ENCODE measurements at places on chromosomes 7 and 10.
A peak's percentile ranks its signal among the peaks of the same experiment; 100 is the strongest.

GRCh38 chr7:518630-519483, 789 bp downstream of the PDGFA start:
- DNase-seq: peak; percentile 78

DNA sequence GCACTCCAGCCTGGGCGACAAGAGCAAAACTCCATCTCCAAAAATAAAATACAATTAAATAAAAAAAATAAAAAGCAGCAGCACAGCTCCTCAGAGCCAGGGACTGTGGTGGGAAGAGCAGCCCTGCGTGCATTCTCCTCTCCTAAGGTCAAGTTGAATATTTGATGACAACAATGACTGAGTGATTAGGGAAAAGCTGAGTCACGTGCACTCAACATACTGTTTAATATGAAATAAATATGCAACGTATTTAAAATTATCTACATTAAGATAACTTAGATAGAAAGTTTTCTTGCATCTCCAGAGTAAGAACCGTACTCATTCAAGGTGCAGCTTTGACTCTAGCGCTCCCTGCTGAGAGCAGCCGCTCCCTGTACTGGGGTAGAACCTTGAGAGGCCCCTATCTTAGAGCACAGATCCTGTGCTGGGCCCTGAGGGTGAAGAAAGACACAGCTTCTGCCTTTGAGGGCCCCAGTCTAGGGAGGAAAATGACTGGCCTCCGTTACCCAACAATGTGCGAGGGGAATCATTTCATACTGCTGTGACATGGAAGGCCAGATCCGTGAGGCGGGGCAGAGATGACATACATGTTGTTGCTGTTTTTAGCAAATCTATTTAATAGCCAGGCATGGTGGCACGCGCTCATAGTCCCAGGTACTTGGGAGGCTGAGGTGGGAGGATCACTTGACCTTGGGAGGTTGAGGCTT, 81.1 kb downstream of the SVIL start:
- DNase-seq: no peak

- DNase-seq: no peak
Measured at GRCh38 chr7:132206594-132206993, 369.7 kb downstream of the PLXNA4 start.

- DNase-seq: no peak
Measured at GRCh38 chr10:70035531-70035930, 17.1 kb upstream of the MACROH2A2 start.

GRCh38 chr10:96337106-96337505, 21.7 kb downstream of the OPALIN start:
- no peak for DNase-seq

GRCh38 chr10:32318476-32318896, 28.5 kb downstream of the EPC1 start:
- peak; percentile 6 for DNase-seq

GRCh38 chr10:104574838-104575237, 66.3 kb upstream of the SORCS3 start:
- no peak for DNase-seq

- DNase-seq: no peak
Measured at GRCh38 chr7:29993140-29993539, 3.5 kb upstream of the SCRN1 start.

GRCh38 chr10:87691506-87692070, 31.9 kb downstream of the PAPSS2 start:
- no peak for DNase-seq

DNA sequence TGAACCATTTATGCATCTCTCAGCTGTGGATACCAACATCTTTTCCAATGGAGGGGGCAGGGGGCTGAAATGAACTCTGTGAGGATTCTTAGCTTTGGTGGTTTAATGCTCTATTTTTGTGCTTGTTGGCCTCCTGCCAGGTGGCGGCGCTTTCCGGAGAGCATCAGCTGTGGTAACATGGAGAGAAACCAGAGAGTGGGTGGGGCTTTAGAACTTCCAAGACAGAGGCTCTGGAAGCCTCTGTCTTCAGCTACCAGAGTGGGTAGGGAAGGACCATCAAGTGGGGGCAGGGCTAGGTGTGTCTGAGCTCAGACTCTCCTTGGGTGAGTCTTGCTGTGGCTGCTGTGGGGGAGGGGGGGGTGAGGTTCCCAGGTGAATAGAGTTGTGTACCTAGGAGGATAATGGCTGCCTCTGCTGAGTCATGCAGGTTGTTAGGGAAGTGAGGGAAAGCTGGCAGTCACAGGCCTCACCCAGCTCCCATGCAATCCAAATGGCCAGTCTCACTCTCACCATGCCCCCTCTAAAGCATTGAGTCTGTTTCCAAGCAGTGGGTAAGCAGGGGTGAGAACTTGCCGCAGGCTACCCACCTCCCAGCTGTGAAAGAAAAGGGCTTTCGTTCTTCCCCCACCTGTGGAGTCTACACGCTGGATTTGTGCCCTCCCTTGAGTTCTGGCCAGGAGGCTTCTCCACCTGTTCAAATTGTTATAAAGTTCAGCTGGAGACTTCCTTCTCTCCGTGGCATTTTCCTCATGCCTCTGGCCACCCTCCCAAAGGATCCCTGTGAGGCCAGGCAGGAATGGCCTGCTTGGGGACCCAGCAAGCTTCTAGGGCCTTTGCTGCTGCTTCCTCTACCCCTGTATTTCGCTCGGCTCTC, 527.0 kb downstream of the NEBL start:
- no peak for DNase-seq

- no peak for DNase-seq
Measured at GRCh38 chr7:159204664-159205063, 60.0 kb upstream of the VIPR2 start.

GRCh38 chr7:142782922-142783900, 12.4 kb downstream of the PRSS2 start:
- peak; percentile 90 for DNase-seq

DNA sequence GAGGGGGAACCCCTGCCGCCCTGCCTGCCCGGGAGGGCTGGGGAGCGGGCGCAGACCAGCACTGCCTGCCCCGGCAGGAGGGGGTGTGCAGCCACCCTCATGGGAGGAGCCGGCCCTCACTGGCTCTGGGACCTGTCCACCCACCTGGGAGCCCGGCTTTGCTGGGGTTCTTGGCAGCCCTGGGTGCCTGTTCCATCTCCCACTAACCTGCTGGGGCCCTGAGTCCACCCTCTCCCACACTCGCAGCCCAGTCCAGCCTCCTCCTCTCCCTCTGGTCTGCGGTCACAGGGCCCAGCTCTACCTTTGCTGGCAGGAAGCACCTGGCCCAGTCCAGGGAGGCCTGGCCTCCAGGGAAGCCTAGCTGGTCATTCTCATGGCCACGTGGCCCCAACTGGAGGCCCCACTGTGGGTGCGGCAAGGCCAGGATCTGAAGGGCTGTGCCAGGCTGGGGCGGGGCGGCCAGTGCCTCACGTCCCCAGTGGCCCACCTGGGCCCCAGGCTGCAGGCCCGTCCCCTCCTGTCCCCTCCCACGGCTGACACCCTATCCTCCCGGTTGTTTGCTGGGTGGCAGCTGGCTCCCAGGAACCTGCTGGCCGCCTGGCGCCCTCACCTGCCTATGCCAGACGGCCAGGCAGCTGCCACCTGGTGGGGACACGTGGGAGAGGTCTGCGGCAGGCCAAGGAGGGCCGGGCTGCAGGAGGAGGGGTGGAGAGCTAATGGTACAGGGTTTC, at the start of gene TMEM184A:
TMEM184A (minus strand) TSS at position 393 of the 731 bp plus-strand sequence. CDS start 721 bp downstream, outside the sequence.
- no peak for DNase-seq

GRCh38 chr10:9992661-9993060, 1025.0 kb upstream of the CELF2 start:
- no peak for DNase-seq

DNA sequence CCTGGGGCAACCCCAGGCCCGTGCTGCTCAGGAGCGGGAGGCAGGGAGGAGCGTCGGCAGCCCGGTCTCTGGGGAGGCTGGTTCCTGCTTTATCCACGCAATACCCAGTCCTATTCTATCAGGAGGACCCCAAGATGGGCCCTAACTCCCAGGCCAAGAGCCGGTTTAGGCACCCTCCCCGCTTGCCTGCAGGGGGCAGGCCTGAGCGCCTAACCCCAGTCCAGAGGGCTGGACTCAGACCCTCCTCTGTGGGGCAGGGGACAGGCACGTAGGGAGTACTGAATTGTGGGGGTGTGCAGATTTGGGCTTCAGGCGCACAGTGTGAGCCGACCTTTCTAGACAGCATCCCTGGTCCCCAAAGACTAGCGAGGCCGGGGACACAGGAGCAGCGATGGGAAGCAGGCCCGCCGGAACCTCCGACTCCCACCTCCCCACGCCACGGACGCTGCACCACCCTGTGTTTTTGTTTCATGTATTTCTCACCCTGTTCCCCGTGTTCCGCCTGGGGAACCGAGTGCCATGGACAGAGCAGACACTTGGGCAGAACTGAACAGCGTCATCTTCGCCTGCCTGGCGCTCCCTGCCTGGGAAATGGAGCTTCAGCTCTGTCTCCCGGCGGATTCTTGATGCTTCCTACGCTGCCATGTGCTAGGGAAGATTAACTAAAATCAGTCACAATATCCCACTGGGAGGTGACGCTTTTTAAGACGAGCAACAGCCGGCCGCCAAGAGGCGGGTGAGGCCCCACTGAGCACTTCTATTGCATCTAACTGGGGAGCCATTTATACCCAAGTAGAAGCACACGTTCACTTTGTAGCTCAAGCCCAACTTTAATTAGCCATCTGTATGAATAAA, 5.3 kb downstream of the NUDT1 start:
- peak; percentile 23 for DNase-seq

DNA sequence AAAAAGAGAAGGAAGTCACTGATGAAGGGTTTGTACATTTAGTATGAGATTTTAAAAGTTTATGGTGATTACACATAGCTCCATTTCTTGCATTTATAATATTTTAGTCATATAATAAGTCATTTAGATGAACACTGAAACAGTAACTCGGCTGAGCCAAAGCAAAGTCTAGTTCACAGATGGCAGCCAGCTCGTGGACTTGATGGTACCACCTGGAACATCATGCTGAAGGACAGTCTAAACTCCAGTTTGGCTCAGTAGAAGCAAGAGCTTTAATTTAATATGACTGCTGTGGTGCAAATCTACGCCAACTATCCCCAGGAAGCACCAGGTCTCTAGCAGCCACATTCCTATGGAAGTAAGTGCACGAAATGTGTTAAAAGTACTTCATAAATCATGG, 16.4 kb downstream of the SRI start:
- no peak for DNase-seq

DNA sequence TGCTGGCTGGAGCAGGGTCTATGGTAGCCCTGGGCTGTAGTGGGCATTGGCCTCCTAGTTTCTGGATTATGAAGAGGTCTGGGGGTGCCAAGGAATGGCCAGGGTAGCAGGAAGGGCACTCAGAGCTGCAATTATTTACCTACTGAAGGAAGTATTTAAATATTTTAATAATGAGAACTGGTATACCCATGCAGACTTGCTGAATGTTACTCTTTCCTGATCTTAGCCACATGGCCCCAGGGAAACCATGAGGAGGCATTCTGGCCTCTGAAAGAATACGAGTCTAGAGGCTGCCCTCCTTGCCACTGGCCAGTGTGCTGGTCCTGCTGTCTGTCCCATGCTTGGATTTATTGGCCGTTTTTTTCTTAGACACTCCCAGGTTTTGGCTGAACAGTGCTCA, 599.7 kb downstream of the LRMDA start:
- DNase-seq: no peak

DNA sequence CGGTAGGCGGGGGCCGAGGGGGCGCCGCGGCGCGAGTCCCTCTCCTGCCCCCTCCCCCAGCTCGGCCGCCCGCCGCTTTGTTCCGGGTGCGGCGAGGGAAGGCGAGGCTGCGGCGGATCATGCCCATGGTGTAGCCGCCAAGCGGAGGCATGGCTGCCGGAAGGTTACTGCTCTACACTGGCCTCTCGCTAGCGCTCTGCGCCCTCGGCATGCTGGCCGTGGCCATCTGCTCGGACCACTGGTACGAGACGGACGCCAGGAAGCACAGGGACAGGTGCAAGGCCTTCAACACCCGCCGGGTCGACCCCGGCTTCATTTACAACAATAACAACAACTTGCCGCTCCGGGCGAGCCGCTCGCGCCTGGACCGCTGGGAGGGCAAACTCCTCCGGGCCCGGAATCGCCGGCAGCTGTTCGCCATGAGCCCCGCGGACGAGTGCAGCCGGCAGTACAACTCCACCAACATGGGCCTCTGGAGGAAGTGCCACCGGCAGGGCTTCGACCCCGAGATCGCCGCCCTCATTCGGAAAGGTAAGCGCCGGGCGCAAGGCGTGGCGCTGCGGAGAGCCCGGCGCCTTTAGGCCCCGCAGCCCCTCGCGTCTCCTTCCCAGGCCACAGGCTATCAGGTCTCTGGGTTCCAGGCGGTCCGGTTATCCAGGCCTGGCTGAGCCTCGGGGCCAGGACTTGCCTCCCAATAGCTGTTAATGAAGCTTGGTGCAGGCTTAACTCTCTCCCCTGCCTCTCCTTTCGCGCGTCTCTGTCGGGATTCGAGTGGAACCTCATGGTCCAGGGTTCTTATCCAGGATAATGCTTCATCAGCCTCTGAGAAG, 513 bp downstream of the TMEM178B start:
- DNase-seq: peak; percentile 26

DNA sequence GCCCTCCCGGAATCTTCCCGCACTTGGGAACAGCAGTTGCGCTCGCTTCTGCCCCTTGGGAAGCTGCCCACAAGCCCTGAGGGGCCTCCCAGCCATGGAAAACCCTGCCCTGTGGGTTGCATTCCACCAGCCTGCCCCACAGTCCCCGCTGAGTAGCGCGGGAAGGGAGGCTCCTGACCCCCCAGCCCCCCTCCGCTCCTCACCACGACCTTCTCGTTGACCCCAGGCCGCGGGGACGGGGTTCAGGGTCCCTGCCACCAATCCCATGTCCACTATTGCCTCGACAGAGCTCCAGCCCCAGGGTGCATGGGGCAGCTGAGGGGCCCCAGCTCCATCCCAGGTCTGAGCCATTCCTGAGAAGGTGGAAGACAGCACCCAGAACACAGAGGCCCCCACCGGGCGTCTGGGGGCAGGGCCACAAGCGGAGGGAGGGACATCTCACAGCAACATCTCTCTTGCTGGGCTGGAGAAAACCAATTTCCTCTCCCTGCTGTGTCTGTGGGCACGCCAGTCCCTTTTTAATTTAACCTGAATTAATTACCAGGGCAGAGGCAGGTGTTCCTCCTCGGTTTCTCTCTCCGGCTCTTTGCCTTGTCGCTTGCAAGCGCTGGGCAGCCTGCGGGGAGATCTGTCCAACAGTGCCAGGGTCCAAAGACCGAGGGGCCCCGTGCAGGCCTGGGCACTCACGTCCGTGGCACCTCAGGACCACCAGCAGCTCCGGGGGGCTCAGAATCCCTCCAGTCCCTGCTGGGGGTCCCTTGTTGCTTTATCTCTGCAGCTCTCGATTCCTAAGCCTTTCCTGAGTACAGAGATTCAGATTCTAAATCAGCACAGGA, 57.9 kb downstream of the FOXL3 start:
- no peak for DNase-seq

GRCh38 chr7:83271212-83272099, 108.8 kb upstream of the PCLO start:
- DNase-seq: peak; percentile 5

Data from EL (cell line).